ENCODE measurements at places on chromosomes 11 and 22. TPM values are rescaled to one million over a fixed set of nuclear protein-coding genes. Genes with fewer than 3 reads are reported as not detected.

DNA sequence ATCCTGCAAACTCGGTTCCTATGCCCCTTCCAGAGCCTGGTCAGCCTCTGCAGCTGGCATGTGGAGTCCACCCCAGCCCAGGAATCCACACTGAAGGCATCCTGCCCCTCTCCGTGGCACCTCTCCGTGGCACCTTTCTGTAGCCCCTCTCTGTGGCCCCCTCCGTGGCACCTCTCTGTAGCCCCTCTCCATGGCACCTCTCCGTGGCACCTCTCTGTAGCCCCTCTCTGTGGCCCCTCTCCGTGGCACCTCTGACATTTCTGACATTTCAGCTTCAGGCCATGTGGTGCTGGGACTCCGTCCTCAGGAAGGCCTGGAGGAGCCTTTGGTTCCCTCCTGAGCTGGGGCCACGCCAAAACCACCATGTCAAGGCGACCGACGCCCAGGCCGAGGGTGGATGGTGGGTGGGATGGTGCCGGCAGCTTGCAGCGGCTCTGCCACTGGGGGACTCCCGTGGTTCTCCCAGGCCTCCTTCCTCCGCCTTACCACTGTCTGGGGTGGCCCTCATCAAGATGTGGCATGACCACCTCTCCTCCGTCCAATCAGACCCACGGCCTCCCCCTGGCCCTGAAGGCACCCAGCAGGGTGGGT is 1518.5 kb downstream of the BRD1 start:
- no peak for DNase-seq

- no peak for DNase-seq
These were observed 30.8 kb downstream of the BLID start for GRCh38 chr11:122085264-122085663.

DNA sequence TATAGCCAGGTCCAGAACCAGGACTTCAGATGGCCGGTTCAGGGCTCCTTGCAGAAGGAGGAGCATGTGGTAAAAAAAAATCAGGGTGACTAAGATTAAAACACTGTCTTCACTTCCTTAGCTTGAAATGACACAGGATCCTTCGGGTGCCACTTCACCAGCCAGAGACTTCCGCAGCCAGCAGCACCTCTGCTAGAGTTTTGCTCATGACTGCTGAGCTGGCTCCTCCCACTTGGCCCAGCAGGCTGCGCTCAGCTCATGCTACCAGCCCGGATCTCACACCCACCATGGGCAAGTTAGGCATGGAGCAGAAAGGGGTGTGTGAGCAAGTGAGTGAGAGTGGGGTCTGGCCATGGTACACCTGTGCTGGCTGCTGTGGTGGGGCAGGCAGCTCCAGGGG is 6.6 kb upstream of the MS4A18 start:
- peak; percentile 2 for DNase-seq

GRCh38 chr11:57386178-57386940 is 4.1 kb downstream of the PRG2 start:
- DNase-seq: no peak

GRCh38 chr11:78654071-78654470 is 79.4 kb upstream of the NARS2 start:
- no peak for DNase-seq

DNA sequence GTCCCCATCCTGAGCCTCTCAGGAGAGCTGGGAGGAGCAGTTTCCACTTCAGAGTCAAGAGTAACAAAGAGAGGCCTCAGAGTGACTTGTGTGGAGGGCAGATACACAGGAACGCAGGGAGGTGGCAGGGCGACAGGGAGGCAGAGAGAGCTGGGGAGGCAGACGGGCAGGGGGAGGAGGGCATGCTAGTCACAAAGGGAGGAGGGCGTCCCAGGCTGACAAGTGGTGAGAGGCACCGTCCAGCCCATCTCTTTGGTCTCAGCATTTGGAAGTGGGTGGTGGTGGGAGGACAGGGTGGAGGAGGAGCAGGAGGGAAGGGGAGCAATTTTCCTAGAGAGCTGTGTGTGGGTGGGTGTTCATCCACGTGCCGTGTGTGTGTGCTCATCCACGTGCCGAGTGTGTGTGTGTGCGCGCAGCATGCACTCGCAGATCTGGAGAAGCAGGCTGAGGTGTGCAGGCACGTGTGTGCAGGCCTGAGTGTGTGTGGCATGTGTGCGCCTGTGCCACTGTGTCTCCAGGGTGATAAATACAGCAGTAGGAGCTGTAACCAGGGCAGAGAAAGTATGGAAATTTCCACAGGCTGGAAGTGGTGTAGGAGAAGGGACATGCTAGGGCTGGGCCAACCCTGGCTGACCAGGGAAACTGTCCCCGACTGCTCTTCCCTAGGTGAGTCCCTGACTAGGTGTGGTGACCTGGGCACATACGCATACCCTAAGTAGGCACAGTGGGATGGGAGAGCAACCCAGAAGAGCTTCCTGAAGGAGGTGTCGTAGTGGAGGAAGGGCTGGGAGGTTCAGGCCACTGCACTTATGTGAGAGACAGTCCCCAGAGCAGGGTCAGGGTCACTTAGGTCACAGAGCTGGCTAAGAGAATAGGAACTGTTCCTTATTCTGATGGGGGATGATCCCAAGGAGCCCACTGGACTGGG is 7.3 kb upstream of the PDE2A start:
- no peak for DNase-seq

DNA sequence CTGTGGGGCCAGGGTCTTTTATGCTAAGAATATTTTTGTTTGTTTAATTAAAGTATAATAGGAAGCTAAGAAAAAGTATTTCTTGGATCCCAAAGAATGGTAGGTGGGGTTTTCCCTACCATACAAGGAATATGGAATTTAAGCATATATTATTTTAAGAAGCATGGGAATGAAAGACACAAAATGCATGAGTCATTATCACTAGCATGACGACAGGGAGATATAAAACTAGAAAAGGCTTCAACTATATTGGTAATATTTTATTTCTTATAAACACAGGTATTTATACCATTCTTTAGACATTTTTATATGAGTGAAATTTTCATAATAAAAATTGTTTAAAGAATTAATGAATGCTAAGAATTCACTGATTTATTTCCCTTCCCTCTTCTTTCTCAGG is 39.3 kb upstream of the SOX6 start:
- no peak for DNase-seq

GRCh38 chr11:74948898-74949752 is at the start of the genes SPCS2 and XRRA1:
Gene SPCS2, plus strand, starts transcription at chr11:74949266. Its CDS starts 20 bp downstream, at chr11:74949286.
Gene XRRA1, minus strand, starts transcription at chr11:74949091. Its CDS starts 8,213 bp downstream, at chr11:74940878.
- DNase-seq: peak; percentile 95

Gene DUSP18
- 19.4 TPM for total RNA-seq

Gene CDC45
- 1.2 TPM for total RNA-seq

Gene ATP6V1E1
- 58.1 TPM for total RNA-seq

Gene ACTN3
- 0.23 TPM for total RNA-seq

Gene FZD4
- total RNA-seq: 0.20 TPM

Measured in T-cell (primary cell).